NCI-H1436 treated with DMSO at 0.1 percent for 48 hours (cell line): ENCODE measurements at places on chromosomes 2 and 18.

GRCh38 chr2:206561962-206562361 is 80.3 kb upstream of the FAM237A start:
- no peak for DNase-seq

- DNase-seq: no peak
Measured at GRCh38 chr18:39705362-39705761, 2139.8 kb upstream of the CELF4 start.

DNA sequence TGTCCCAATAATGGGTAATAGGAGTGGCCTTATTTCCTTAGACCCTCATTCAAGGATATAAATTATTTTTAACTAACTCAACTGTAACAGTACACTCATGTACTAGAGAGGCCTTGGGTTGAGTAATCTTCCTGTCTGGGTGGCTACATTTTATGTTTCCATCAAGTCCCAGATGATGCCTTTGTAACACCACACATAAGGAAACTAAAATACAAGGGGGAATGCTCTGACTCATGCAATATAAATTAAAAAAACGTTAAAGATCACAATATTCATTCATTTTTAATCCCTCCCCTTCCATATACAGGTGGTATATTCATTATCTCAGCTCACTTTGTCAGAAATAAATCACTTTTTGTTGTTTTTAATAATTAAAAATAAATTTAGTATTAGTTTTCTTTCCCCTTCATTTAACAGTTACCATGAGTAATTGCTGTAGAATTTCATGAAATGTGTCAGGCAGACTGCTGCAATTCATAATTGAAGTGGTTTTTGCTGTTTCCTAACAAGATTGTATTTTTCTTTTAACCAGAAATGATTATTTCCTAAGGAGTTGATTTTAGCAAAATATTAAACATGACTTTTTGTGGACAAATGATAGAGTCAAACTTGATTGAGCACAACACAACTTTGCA is 1403.6 kb downstream of the SUCLG1 start:
- DNase-seq: no peak

DNA sequence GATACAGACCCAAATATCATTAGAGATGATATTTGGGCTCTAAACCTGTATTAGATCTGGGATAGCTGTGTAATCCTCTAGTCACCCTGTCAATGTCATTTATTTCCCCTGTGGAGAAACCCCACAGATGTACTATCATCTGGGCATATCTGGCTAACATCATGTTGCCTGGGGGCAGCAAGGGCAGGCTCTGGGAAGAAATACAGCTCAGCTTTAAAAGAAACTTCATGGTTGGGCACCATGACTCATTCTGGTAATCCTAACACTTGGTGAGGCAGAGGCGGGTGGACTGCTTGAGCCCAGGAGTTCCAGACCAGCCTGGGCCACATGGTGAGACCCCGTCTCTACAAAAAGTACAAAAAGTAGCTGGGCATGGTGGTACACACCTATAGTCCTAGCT is 282.5 kb downstream of the SLC8A1 start:
- DNase-seq: no peak

DNA sequence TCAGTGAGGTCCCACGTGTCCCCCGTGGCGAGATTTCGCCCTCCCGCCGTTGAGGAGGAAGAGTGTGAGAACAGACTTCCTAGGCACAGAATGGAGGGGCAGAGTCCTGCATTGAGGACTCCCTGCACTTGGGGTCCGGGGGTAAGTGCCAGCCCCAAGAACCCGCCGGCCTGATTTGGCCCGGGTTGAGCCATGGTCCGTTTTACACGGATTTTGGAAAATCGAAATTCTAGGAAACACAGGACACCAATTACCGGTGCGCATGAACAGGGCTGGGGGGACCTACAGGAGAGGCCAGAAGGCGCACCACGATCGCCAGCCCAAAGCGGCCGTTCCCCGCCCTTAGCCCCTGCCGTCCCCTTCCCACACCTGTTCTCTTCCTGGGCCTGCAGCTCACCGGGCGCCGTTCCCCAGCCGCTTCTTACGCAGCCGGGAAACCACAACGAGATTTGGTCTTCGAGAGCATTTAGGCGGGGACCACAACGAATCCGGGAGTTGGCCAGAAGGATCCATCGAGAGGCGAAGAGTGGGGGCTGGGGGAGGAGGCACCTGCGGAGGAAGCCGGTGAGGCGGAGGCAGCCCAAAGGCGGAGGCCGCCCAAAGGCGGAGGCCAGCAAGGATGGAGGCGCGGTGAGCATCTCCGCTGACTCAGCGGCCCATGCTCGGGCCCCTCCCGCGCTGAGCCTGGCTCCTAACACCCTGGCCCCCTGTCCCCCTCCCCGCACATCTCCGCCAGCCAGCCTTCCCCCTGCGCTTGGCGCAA is 464 bp upstream of the TLX2 start:
- no peak for DNase-seq

DNA sequence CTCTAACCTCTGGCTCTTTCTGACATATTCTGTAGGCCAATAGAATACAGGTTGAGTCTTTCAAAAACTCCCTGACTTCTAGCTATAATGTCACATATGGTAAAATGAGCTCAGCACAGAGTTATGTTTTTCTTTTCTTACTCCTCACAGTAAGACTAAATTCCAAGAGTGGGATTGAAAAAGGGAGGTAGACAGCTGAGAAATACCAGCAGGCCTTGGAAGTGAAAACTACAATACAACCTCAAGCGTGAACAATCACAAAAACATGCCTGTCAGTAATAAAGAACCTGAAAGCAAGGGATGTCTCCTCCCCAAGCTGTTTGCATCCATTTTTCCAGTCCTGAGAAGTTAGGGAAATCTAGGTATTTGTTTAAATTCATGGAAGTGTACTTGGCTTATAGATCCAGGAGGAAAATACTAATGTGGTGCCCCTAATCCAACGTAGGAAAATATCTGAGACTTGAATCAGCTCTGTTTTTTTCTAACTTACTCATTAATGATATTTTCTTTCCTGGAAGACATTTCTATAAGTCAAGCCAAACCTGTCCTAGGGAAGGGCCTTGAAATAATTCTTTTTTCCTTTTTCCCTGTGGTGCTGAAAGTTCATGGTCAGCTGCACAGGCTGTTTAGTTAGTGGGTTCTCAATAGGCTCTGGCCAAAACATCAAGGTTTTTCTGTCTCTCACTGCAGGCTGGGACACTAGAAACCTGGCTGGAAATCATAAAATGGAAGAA is 167.9 kb upstream of the SPATS2L start:
- no peak for DNase-seq

GRCh38 chr2:102396012-102396411 is 26.9 kb upstream of the IL18RAP start:
- DNase-seq: no peak

DNA sequence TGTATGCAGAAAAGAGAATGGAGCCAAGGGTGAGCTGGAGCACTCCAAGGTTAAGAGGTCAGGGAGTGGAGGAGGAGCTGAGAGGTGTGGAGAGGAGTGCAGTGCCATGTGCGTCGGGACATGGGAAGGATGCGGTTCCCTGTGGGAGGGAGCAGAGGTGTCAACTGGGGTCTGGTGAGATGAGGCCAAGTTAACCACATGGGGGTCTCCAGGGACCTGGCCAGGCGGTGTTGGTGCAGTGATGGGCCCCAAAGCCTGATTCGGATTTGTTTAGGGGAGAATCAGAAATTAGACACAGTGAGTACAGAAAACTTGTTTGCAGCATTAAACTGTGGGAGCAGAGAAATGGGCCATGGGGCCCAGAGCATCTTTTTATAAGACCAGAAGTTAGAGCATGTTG is 210.5 kb downstream of the LDLRAD4 start:
- DNase-seq: no peak

- no peak for DNase-seq
Measured at GRCh38 chr2:36406296-36406695, 50.7 kb downstream of the CRIM1 start.

DNA sequence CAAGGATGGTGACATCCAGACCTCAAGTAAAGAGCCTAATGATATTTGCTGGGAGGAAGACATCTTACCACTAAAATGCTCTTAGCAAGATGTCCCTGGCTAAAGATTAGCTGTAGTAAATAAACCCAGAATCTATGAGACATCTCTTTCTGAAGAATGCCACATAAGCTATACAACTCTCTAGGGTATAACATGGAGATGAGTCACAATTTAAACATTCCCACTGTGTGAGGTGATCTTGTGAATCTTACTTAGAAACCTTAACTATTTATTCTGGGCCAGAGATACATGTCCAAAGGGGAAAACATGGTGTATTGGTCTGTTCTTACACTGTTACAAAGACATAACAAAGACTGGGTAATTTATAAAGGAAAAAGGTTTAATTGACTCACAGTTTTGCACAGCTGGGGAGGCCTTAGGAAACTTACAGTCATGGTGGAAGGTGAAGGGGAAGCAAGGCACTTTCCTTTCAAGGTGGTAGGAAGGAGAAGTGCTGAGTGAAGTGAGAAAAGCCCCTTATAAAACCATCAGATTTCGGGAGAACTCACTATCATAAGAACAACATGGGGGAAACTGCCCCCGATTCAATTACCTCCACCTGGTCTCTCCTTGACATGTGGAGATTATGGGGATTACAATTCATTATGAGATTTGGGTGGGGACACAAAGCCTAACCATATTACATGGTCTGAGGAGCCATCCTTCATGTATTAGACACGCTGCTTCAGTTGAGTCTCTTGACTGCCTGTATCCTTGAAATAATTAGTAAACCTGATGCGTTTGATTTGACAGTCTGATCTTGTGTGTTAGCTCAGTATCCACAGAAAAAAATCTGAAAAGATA is 17.1 kb downstream of the KRCC1 start:
- no peak for DNase-seq

DNA sequence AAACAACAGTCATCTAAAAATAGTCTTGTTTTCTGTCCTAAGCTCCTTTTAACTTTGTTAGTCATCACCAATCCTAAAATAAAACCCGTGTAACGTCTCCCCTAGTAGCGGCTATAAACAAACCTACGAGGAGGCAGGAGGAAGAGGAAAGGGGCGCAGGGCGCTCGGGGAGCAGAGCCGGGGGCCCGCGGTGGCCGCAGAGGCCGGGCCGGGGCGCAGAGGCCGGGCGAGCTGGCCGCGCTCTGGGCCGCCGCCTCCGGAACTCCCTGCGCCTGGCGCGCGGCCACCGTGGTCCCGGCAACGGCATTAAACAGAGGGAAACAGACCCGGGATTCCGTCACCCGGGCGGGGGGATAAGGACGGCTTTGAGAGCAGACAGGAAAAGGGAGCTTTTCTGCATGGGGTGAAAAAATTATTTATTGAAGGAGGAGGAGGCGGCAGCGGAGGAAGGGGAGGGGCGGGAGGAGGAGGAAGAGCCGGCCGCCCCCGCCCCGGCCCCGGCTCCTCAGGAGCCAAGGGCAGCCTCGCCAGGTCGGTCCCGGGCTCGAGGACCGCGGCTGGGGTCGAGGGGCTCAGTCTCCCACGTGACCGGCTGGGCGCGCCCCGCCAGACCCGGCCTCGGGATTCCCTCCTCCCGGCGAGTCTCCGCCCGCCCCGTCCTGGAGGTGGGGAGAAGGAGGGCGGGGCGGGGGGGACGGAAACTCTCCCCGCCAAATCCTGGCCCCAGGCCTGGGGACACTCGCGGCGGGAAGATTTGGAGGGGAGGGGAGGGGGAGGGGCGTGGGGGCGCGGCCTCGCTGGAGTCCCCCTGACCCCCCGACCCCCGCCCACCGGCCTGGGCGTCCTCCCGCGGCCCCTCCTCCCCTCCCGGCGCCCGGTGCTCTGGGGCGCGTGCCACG is 1.8 kb upstream of the NFATC1 start:
- no peak for DNase-seq

DNA sequence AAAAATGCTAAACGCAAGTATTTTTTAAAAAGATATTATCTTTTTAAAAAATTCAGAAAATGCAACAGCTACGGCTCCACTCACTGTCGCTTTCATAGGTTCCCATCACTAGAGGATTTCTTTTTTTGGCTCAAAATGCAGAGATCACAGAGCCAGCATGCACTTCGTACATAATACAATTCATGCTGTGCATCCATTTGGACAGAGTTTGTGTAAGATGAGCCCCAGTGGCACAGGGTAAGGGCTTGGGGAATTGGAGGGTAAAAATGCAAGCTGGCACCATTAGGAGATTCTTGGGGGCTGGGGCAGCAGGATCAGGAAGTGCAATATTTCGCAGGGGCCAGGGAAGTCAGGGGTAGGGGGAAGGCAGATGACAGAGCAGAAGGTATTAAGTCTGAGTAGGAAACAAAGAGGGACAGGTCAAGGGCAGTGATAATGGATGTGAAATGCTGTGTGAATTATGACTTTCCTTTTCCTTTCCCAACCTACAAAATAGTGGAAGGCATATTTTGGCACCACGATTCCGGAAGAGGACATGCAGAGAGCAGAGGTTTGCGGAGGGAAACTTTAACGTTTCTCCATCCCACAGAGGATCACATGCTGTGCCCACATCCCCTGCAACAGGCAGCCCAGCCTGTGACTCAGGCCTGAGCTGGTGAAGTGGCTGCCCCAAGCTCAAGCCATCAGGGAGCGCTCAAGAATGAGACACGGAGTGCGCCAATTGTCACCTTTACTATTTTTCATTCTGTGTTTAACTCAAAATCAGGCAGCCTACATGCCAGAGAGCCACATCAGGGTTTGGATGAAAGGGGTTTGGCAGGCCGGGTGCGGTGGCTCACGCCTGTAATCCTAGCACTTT is 4.7 kb downstream of the CAPG start:
- DNase-seq: no peak

DNA sequence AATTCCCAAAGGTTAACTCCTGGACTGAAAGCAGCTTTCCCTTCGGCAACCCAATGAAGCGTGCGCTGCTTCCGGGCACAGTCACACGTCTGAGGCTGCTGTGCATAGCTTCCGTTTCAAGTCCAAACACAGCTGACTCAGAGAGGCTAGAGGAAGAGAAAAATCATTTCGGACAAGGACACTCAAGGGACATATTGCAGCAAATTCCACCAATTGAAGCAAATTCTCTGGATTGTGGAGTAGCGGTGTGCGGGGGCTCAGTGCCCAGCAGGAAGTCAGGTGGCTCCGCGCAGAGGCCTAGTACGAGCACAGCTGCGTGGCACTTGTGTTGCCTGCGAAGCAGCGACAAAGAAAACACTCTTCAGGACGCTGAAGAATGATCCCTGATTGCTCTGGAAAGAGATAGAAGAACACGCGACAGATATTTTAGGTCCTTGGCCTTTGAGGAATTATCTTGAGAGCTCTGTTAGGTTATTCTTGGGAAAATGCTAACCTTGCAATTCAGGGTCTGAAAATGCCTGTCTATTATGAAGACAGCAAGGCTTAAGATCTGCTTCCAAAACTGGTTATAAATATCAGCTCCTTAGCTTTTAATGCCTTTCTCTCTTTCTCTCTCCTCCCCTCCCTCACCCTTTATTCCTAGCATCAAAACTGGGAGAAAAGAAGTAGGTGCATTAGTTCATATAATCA is 352.6 kb upstream of the DLGAP1 start:
- DNase-seq: no peak
